ENCODE measurements at places on chromosomes 1 and 21. TPM values are rescaled to one million over a fixed set of nuclear protein-coding genes. Genes with fewer than 3 reads are reported as not detected.

The MYOG gene
- total RNA-seq: not detected

The OR2L13 gene
- not detected for total RNA-seq

The CA14 gene
- not detected for total RNA-seq

The LRRC71 gene
- 0.08 TPM for total RNA-seq
